Testis (tissue), 5 donors: ENCODE measurements at places on chromosomes 4 and X. TPM values are rescaled to one million over a fixed set of nuclear protein-coding genes. Genes with fewer than 3 reads are reported as not detected.

Gene APBB2
- polyA plus RNA-seq, result 19.7 TPM

Gene STATH
- polyA plus RNA-seq, result not detected

Gene TLR10
- polyA plus RNA-seq, result 0.21 TPM

Gene LRCH2
- polyA plus RNA-seq, result 2.4 TPM

Gene STK32B
- polyA plus RNA-seq, result 29.7 TPM

Gene HAUS3
- 13.8 TPM for polyA plus RNA-seq

Gene UNC5C
- polyA plus RNA-seq, result 6.8 TPM

Gene NUP62CL
- 21.9 TPM for polyA plus RNA-seq

Gene VSIG1
- polyA plus RNA-seq, result 154 TPM

Gene MAGEB10
- 5.7 TPM for polyA plus RNA-seq

Gene TMSB15A
- polyA plus RNA-seq, result 6.8 TPM

Gene INTS6L
- polyA plus RNA-seq, result 15.0 TPM

Gene GPRIN3
- polyA plus RNA-seq, result 0.58 TPM

Gene VCX
- 28.4 TPM for polyA plus RNA-seq

Gene USP17L25
- not detected for polyA plus RNA-seq

Gene CMC4
- polyA plus RNA-seq, result 8.5 TPM

Gene USP26
- polyA plus RNA-seq, result 1.0 TPM

Gene NDNF
- polyA plus RNA-seq, result 20.7 TPM

Gene MAGEC3
- 0.47 TPM for polyA plus RNA-seq
